ENCODE measurements at places on chromosomes 3 and 15. TPM values are rescaled to one million over a fixed set of nuclear protein-coding genes. Genes with fewer than 3 reads are reported as not detected.

EPHB1 gene
- 0.17 TPM for total RNA-seq

GRCh38 chr3:152461460-152461859 is 192.7 kb downstream of the MBNL1 start:
- no peak for DNase-seq

SCAANT1 gene
- not detected for total RNA-seq

DNA sequence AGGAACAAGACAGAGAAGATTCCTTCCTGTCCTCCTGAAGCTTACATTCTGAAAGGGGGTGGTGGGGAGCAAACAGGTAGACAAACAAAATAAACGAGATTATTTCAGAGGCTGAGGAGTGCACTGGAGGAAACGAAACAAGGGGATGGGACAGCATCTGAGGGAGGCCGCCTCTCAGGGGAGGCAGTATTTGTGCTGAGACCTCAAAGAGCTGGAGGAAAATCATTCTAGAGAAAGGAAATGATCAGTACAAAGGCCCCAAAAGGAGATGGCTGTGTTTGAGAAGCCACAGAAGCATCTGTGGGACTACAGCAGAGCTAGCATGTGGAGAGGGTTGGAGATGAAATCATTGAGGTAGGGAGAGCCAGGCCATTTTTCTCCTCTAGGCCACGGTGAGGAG is 55.1 kb downstream of the DCLK3 start:
- DNase-seq, result no peak
